Activated CD4-positive, alpha-beta T cell treated with anti-CD3 and anti-CD28 coated beads, Interleukin-2, amount 50 U/mL, for 48 hours (primary cell): ENCODE measurements at places on chromosomes 13 and 19.

- DNase-seq, result no peak
Observed at GRCh38 chr19:6226444-6227155, 53.2 kb downstream of the MLLT1 start.

DNA sequence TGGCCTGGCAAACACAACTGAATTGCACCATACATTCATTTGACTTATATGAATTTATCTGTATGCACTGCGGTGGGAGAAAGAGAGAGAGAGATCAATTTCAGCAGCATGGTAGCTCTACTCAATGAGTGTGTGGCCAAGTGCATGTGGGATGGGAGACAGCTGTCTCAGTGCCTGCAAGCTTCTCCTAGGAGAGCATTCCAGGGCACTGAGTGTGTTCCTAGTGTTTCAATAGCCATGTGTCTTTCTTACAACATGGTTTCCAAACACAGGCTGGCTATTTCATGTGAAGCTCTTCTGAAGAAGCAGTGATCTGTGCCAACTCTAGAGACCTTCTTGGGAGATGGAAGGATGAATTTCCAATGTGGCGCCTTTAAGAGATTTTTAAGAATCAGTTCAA is 43.5 kb downstream of the NEK5 start:
- DNase-seq, result no peak

DNA sequence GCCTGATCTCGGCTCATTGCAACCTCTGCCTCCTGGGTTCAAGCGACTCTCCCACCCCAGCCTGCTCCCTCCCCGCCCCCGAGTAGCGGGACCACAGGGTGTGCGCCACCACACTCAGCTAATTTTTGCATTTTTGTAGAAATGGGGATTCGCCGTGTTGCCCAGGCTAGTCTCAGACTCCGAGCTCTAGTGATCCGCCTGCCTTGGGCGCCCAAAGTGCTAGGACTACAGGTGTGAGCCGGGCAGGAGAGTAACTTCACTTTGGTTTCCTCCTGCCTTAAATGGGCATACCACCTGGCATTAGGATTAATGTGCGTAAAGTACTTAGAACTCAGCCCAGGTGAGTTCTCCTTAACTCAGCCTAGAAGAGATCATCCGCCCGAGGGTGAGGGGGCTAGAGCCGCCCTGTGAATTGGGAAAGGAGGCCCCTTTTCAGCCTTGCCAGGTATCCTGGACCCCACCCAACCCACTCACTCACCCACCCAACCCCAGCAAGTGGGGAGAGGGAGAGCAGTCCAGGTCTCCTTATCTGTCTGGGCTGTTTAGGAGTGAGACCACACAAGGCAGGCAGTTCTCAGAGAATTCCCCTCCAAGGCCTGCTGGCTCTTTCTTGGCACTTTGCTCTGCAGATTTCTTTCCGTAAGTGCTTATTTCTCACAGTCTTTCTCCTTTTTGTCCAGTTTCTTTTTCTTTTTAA is 1.2 kb upstream of the ZFP36 start:
- no peak for DNase-seq

GRCh38 chr19:29952177-29952576 is 10.1 kb downstream of the URI1 start:
- no peak for DNase-seq

GRCh38 chr13:48542581-48543341 is 9.9 kb upstream of the RCBTB2 start:
- no peak for DNase-seq

- DNase-seq, result no peak
Observed at GRCh38 chr19:50952910-50953309, at the start of gene KLK5. Gene KLK5 (minus strand): TSS chr19:50953038. CDS start chr19:50952657, 381 bp downstream.

GRCh38 chr19:37197768-37198167 is 12.6 kb downstream of the ZNF585B start:
- DNase-seq, result no peak

DNA sequence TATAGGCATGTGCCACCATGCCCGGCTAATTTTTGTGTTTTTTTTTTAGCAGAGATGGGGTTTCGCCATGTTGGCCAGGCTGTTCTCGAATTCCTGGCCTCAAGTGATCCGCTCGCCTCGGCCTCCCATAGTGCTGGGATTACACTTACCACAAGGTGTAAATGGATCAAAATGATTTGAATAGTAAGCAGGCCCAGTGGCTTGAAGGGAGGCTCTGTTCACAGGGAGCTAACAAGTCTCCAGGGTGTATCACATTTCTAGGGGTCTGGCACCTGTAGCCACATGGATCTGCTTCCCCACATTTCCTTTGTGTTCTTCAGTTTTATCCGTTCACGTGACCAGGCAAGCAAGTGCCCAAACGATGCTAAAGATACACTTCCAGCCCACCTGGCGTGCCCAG is 13.5 kb upstream of the CNFN start:
- no peak for DNase-seq

DNA sequence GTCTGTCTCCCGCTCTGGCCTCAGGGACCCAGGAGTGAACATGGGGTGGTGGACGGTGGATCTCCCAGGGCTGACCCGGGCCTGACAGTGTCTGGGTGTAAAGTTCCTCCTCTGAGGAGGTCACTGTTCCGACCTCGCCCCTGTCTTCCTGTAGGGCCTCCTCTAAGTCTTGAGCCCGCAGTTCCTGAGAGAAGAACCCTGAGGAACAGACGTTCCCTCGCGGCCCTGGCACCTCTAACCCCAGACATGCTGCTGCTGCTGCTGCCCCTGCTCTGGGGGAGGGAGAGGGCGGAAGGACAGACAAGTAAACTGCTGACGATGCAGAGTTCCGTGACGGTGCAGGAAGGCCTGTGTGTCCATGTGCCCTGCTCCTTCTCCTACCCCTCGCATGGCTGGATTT is at the start of gene SIGLEC9:
TSS of gene SIGLEC9 (plus strand) at position 178 of the 400 bp plus-strand sequence. CDS start at position 247, 69 bp downstream.
- no peak for DNase-seq

GRCh38 chr13:75901501-75901900 is 265.4 kb downstream of the LMO7 start:
- no peak for DNase-seq

DNA sequence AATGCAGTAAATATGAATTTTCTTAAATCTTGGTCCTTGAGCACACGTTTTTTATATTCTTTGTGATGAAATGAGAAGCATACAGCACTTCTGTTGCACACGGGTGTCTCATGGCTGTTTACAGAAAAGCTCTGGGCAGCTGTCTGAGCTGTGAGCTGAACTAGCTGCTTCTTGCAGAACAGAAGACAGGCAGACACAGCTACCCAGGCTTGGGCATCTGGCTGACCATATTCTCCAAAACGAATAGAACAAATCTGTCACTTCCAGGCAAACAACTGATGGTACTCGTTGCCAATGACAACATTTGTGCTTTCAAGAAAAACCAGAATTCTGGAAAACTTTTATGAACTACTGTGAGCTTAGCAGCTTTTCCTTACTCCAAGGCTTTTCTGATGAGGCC is 16.2 kb downstream of the PCID2 start:
- no peak for DNase-seq

- no peak for DNase-seq
Observed at GRCh38 chr19:30419568-30420180, 47.5 kb downstream of the ZNF536 start.

- no peak for DNase-seq
Observed at GRCh38 chr13:60612593-60612992, 215.6 kb downstream of the TDRD3 start.

DNA sequence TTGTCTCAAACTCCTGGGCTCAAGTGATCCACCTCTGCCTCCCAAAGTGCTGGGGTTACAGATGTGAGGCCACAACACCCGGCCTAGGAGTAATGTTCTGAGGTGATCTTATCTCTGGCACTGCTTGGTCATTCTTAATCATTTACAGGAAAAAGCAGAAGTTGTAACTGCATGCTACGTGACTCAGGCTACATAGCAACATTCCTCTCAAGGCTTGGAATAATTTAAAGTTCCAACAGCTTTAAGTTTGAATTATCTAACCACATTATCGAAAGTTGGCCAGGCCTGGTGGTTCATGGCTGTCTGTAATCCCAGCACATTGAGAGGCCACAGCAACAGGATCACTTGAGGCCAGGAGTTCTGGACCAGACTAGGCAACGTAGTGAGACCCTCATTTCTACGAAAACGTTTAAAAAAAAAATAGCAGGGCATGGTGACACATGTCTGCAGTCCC is 3.9 kb upstream of the B9D2 start:
- no peak for DNase-seq

DNA sequence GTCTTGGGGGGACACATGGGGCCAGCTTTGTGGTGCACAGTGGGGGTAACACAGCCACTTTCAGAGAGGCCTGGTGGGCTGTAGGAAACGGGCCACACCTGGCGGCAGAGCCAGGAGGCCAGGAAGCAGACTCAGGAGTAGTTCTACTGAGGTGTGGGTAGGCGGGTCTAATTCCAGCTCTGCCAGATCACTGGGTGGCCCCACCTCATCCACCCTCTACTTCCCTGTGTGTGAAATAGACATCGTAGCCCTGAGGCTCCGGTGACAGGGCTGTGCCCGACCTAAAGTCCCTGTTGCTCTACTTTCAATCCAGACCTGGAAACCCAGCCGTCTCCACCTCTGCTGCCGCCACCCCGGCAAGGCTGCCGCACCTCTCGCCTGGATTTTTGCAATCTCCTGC is 4.0 kb downstream of the NKPD1 start:
- DNase-seq, result no peak

DNA sequence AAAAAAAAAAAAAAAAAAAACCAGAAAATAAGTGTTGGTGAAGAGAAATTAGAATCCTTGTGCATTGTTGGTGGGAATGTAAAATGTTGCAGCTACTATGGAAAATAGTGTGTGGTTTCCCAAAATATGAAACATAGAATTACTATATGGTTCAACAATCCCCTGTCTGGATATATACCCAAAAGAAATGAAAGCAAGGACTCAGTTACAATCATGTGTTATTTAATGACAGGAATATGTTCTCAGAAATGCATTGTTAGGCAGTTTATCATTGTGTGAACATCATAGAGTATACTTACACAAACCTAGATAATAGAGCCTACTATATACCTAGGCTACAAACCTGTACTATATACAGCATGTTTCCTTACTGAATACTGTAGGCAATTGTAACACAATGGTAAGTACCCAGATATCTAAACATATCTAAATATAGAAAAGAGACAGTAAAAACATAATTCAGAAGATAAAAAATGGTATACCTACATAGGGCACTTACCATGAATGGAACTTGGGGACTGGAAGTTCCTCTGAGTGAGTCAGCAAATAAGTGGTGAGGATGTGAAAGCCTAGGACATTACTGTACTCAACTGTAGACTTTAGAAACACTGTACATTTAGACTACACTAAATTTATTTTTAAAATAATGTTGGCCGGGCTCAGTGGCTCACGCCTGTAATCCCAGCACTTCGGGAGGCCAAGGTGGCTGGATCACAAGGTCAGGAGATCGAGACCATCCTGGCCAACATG is 25.7 kb upstream of the SLC7A1 start:
- no peak for DNase-seq

- DNase-seq, result no peak
Observed at GRCh38 chr19:35913589-35913988, 5.5 kb upstream of the TYROBP start.

- DNase-seq, result no peak
Observed at GRCh38 chr13:89375839-89376238, 1704.7 kb downstream of the SLITRK5 start.

DNA sequence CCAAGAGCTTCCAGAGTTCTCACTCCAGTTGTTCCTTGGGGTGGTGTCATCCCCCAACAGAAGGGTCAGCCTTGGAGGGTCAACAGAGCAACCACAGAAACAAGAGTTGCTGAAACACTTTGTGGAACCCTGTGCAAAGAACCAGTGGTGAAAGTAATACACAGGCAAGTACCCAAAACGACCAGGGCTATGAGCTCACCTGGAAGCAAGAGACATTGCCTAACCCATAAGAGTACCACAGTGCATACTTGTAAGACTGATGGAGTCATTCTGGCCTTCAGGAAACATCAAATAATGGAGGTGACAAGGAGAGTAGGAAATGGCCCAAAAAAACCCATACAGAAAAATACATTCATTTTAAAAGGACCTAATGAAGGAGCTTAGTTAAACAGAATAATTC is 184.3 kb upstream of the TSC22D1 start:
- no peak for DNase-seq

DNA sequence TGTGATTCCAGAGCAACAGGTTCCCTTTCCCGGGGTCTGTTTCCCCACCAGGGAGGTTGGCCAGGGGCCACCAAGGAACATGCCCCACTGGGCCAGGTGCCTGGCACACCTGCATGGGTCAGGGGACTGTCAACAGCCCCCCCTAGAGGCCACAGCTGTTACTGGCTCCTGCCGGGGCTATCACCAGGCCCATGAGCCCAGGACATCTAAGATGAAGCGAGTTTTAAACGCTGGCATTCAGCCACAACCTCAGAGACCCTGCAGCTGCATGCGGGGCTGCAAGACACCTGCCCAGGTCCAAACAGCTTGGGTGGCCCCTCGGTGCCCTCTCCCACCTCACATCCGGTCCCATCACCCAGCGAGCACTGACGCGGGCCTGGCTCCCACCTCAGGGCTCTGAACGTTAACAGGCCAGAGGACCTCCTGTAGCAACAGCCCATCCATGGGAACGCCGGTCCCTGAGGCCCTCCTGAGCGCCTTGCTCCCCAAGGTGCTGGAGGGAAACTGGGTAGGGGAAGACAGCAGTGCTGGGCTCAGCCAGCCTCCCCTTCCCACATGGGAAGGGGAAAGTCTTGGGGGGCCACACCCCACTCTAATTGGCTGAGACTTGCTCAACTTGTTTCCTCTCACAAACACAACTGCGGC is 12.0 kb downstream of the KHSRP start:
- peak; percentile 58 for DNase-seq

DNA sequence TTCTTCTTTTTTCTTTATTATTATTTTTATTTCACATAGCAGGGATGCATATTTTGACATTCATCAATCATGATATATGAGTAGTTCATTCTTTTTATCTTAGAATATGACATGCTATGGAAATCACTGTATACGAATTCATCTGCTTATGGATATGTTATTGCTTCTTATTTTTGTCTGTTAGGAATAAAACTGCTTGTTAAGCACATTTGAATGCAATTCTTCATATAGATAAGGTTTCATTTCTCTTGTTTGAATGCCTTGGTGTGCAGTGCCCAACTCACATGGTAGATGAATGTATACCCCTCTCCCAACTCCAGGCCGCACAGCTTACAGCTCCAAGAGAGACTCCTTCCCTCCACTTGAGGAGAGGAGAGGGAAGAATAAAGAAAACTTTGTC is 11.3 kb downstream of the ZNF776 start:
- no peak for DNase-seq

DNA sequence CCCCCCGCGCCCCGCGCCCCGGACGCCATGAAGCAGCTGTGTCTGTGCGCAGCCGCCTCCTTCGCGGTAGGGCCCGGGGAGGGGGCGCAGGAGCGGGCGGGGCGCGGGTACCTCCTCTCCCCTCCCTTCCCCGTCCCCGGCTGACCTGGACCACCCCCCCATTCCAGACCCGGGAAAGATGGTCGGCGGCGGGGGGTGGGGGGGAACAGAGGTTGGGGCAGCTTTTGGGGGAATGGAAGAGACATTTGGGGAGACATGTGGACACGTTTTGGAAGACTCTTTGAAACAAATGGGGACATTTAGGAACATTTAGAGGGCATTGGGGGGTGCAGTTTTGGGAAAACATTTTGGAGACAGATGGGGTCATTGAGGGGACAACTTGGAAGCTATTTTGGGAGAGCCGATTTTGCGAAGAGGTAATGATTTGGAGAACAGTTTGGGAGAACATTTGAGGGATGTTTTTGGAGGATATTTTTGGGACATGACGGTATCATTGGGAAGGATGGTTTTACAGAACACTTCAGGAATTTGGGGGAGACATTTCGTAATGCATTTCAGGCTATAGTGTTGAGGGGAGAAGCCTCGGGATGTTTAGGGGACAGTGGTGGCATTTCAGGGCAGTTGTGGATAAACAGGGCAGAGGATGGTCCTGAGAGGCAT is 16.1 kb downstream of the ANKRD24 start:
- DNase-seq, result no peak
